ENCODE measurements at places on chromosomes 1 and 21. TPM values are rescaled to one million over a fixed set of nuclear protein-coding genes. Genes with fewer than 3 reads are reported as not detected.

DNA sequence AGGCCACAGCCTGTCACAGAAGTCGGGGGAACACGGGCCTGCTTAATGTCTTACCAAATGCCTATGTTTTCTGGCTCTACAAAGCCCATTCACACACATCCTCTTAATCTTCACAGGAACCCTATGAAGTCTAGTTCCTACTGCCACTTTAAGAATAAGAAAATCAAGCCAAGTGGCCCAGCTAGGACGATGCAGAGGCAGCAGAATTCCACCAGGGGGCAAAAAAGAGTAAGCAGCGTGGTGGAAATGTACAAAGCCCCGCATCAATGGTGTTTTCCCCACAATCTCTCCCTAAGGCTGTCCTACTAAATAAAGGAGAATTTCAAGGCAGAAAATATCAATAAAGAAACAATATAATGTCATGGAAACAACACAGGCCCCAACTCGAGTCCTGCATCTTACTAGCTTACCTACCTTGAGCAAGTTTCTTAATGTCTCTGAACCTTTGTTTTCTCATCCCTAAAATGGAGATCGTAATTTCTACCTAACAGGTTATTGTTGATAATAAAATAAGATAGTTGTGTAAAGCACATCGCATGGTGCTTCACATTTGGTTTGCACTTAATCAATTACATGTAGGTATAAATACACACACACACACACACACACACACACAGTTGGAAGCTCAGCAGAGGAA lies 21.4 kb downstream of the SEC16B start:
- peak; percentile 67 for DNase-seq

Gene OR2L2
- total RNA-seq = 0.08 TPM

DNA sequence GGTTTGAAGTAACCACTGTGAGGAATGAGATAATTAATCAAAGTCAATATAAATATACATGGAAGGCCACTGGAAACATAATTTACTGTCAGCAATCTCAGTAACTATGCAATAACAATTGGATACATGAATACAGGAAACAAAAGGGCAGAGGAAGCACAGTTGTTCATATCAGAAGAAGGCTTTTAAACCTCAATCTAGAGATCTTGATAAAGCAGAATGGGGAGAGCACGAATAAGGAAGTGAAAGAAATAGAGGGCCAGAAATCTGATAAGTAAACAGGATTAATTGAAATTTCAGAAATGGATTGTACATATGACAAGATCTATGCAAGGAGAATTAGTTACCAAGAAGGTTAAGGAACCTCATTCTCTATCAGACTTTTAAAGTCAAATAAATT lies 93.0 kb downstream of the EVI5 start:
- DNase-seq = no peak

GRCh38 chr1:232690285-232690935 lies 60.5 kb upstream of the SIPA1L2 start:
- no peak for DNase-seq

DNA sequence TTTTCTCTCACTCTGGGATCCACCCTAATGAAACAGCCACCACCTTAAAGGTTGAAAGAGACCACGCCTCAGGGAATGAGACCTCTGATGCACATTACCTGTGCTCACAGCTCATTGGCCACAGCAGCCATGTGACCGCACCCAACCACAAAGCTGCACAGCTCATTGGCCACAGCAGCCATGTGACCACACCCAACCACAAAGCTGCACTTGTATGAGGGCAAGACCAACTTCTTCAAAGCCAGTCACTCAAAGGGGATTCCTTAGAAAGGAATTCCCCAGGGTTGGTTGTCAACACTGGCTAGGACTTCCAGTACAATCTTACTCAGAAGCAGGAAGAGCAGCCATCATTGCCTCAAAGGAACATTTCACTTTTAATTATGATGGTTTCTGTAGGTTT lies 43.6 kb upstream of the PDE9A start:
- no peak for DNase-seq

Gene CCDC17
- total RNA-seq = 30.2 TPM

Gene FABP3
- 24.2 TPM for total RNA-seq

- DNase-seq = no peak
Observed at GRCh38 chr1:157624471-157624870, 26.6 kb upstream of the FCRL4 start.

DNA sequence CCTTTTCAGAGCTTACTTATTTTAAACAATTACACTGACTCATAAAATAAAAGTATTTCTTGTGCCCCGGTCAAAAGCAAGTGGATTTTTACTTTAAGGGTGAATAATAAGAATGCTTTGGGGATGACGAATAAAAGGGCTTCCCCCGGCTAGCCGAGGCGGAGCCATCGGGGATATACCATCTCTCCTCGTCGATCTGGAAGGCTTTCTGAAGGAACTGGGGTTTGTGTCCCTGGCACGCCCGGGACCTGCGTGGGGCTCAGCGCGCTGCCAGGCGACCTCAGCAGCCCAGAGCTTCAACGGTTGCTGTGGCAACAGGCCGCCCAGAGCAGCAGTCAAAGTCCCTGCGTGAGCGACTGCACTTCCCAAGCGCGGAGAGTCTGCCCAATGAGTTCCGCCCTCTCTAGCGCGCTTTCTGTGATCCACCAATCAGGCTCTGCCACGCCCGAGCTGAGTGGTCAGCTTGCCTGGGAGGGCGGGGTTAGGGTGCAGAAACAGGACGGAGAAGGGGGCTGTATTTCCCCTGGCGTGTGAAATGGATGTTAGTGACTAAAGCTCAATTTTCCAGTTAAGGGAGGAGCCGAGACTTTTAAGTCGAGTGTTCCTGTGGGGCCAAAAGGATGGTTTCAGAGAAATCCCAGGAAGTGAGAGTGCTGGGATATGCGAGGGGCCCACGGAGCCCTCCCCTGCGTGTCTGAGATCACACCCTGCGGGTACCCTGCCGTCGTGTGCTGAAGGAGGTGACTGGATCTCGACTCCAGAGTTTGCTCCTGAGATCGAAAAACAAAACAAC lies 33.0 kb upstream of the MGST3 start:
- DNase-seq = peak; percentile 95

GRCh38 chr1:91846007-91846638 lies 39.8 kb downstream of the TGFBR3 start:
- peak; percentile 67 for DNase-seq

Gene FAM43B
- total RNA-seq = 1.1 TPM

- DNase-seq = no peak
Observed at GRCh38 chr1:2433936-2434655, 21.7 kb upstream of the PEX10 start.

- DNase-seq = no peak
Observed at GRCh38 chr1:60973668-60974067, 108.7 kb upstream of the NFIA start.

- DNase-seq = no peak
Observed at GRCh38 chr1:63732666-63733065, 41.2 kb upstream of the ROR1 start.

Gene EXTL1
- 4.0 TPM for total RNA-seq

DNA sequence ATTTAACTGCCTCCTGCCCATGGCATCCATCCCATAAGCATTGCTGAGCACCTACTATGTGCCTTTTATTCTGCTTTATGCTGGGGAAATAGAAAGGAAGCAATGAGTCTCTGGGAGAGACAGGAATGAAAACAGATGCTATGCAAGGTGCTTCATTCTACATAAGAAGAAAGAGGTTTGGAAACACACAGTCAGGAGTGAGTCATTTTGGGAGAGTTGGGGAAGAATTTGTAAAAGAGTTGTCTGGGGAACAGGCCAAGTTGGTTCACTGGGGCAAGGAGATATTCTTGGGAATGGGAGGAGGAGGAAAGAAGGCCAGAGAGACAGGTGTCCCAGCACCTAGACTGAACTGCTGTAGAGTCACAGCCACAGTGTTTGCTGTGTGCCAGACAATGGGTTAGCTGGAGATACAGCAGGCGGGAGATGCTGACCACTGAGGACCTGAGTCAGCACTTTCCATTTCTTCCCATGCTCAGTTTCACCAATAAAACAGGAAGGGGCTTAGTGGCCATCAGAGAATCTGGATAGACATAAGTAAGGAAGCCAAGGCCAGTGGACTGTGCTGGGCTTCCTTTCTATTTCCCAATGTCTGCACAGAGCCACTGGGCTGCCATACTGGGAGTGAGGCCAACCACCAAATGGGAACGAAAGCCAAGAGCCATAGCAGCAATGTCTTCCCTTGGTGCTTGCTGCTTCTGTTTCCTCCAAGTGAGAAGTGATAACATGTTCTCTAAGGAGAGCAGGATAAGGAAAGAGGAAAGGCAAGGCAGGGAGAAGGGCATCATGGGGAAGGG lies 187.7 kb upstream of the USP24 start:
- DNase-seq = no peak

Gene MYOC
- total RNA-seq = 1.0 TPM
